Activated CD4-positive, alpha-beta memory T cell treated with anti-CD3 and anti-CD28 coated beads, Interleukin-2, amount 10 ng/mL, durations not matched to agents 7 days and 5 days (primary cell): ENCODE measurements at places on chromosomes 4 and X. TPM values are rescaled to one million over a fixed set of nuclear protein-coding genes. Genes with fewer than 3 reads are reported as not detected.

The TACR3 gene
- not detected for total RNA-seq

The SLC9A7 gene
- 12.0 TPM for total RNA-seq

DNA sequence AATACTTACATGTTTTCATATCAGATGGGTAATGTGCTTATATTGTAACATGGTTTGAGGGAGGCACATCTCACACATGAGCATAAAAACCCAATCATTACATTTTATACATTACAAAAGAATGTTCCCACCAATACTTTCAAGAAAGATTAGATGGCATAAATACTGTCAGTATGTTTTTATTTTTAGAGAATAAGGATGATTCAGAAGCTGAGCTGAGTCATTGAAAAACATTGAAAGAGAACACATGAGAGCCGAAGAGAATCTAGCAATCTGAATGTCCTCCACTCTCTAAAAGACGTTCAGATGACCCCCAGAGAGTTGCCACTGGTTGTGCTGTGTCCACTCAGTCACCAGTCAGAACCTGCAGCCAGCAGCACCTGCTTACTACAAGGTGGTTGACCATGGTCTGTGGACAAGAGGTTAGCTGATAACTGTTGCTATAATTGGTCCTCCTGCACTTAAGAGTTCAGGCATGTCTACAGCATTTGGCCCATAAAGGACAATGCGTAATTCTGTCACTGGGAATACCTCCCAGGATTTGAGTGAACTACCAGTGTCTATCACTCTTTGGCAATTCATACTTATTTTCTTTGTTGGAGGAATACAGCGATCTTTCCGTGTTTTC, 382.2 kb upstream of the IGFBP7 start:
- H3K36me3 ChIP-seq, result no peaks in the 10 kb centered on the region
- DNase-seq, result no peak
- H3K4me3 ChIP-seq, result no peak overlapping the region
- no peaks in the 10 kb centered on the region for H3K4me1 ChIP-seq

DNA sequence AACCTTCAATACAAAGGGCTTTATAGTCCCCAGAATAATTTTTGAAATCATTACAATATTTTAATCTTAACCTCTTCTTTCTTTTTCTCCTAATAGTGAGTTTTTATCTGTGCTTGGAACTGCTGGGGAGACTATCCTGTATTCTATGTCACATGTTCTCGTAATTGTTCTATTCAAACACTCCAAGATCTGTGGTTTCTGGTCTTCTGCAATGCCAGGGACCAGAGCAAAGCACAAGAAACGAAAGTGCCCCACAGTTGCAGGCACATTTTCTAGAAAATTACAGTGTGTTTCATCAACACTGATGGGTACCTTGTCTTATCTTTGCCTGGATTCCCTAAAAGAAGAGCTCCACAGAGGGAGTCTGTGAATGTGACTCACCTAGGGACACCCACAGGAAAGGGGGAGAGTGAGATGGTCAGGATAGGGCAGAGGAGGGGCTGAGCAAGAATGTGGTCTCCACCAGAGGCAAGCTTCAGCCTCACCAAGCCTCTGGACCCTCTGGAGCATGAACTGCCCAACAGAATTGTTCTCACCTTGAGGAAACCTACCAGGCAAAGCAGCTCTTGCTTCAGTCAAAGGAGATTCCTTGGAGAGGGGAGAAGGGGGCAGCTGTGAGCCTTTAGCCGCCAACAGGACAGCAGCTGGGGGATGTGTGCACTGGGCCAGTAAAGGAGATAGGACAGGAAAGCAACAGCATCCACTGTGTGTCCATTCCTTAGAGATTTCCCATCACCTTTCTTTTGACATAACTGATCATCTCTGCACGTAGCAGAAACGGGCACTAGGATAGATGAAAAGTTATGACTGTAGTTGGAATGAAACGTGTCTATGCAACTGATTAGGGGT, 25.9 kb downstream of the UNC5C start:
- no peak overlapping the region for H3K27ac ChIP-seq
- no peaks in the 10 kb centered on the region for H3K27me3 ChIP-seq
- no peak for DNase-seq
- no peaks in the 10 kb centered on the region for H3K36me3 ChIP-seq

- H3K36me3 ChIP-seq, result no peaks in the 10 kb centered on the region
- H3K4me3 ChIP-seq, result no peak overlapping the region
- no peaks in the 10 kb centered on the region for H3K27me3 ChIP-seq
- DNase-seq, result no peak
- H3K27ac ChIP-seq, result no peak overlapping the region
- no peaks in the 10 kb centered on the region for H3K4me1 ChIP-seq
Observed at GRCh38 chr4:79426989-79427388, 19.0 kb upstream of the GK2 start.

- no peaks in the 10 kb centered on the region for H3K36me3 ChIP-seq
- no peaks in the 10 kb centered on the region for H3K4me1 ChIP-seq
- no peak for DNase-seq
- H3K4me3 ChIP-seq, result no peak overlapping the region
Observed at GRCh38 chr4:32417113-32417704, 1697.0 kb downstream of the PCDH7 start.
